ENCODE measurements at places on chromosomes 13 and 19.

DNA sequence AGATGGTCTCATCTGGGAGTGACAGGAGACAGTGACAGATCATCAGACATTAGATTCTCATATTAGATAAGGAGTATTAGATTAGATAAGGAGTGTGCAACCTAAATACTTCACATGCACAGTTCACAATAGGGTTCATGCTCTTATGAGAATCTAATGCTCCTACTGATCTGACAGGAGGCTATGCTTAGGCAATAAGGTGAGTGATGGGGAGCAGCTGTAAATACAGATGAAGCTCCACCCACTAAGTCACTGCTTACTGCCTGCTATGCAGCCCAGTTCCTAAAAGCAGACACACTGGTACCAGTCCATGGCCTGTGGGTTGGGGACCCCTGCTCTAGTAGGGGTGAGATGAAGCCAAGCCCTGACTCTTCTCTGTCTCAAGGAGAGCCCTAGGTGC, 10.0 kb upstream of the IGFL3 start:
- DNase-seq: no peak

DNA sequence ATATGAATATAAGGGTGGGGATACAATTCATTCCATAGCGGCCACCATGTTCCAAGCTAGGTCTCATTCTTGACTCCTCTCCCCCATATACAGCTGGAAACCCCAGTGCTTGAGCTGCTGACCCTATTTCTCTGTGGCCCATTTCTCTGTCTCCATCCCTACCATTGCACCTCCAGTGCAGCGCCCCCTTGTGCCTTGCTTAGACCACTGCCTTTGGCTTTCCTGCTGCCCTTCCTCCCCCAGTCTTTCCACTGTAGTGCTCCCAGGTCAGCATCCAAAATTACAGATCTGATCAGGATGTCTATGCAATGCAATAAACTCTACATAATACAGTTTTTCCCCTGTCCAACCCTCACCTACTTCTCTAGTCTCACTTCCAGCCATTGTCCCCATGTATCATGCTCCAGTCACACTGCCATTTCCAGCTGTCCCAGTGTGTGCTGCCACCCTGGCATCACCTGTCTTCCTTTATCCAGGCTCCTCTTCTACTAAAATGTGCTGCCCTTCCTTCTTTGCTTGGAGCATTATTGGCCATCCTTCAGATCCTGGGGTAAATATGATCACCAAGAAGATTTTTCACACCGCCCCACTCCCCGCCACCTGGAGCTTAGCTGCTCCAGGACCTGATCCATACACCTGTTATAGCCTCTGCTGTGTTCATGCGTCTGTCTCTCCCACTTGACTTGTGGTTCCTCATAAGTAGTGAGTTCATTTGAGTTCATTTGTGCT, 199.4 kb upstream of the IPO5 start:
- no peak for DNase-seq

DNA sequence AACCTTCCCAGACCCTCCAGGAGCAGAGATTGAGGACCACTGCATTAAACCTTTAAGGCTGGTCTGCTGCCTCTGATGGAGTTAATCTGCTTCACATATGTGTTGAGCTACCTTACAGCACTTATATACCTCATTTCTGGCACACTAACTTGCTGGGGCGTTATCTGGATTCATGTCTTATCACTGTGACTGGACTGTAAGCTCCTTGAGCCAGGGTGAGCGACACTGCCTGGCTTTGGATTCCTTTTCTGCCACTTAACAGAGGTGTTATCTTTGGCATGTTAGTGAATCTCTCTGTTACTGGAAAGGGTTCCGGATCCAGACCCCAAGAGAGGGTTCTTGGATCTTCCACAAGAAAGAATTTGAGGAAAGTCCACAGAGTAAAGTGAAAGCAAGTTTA, 69.8 kb upstream of the RGCC start:
- DNase-seq: no peak

GRCh38 chr19:17052439-17052838, 22.8 kb downstream of the HAUS8 start:
- DNase-seq: no peak

DNA sequence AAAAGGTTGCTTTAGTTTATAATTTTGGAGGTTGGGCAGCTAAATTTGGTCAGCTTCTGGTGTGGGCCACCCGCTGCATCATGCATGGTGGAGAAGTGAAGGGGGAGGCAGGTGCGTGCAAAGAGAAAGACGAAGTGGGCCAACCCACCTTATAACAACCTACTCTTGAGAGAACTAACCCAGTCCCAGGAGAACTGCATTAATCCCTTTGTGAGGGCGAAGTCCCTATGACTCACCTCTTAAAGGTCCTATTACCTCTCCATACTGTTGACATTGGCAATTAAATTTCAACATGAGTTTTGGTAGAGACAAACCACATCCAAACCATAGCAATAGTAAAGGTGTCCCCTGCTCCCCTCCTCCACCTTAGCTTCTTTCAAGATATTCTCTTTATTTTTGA, 7.7 kb upstream of the FGF9 start:
- no peak for DNase-seq

GRCh38 chr13:110206185-110206584, 100.8 kb downstream of the COL4A1 start:
- DNase-seq: no peak

- DNase-seq: no peak
Observed at GRCh38 chr13:74015137-74015536, 119.1 kb downstream of the KLF12 start.

DNA sequence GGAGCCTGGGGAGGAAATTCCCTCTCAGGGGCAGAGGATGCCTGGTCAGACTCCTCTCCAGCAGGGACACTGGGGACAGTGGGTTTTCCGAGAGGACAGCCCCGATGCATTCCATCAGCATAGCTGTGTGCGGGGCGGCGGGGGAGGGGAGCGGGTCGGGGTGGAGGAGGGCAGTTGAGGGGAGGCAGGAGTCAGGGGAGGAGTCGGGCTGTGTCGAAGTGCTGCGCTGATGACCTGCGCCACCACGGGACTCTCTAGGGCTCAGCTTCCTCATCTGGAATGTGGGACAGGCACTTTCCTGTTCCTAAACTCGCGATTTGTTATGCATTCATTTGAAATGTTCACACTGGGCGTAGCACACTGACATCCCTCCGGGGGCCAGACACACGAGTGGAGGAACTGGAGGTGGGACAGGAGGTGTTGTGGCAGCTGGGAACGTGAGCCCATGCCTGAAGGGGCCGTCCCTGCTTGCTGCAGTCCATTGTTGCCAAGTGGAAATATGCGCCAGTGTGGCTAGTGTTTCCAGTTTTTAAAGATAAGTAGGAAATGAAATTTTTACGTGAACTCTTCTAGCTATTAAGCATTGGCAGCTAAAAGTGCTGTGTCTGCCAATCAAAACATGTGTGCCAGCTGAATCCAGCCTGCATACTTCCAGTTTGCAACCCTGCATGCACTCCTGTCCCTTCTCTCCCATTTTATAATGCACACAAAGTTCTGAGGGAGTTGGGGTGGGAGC, 43.3 kb downstream of the FLT1 start:
- DNase-seq: no peak

DNA sequence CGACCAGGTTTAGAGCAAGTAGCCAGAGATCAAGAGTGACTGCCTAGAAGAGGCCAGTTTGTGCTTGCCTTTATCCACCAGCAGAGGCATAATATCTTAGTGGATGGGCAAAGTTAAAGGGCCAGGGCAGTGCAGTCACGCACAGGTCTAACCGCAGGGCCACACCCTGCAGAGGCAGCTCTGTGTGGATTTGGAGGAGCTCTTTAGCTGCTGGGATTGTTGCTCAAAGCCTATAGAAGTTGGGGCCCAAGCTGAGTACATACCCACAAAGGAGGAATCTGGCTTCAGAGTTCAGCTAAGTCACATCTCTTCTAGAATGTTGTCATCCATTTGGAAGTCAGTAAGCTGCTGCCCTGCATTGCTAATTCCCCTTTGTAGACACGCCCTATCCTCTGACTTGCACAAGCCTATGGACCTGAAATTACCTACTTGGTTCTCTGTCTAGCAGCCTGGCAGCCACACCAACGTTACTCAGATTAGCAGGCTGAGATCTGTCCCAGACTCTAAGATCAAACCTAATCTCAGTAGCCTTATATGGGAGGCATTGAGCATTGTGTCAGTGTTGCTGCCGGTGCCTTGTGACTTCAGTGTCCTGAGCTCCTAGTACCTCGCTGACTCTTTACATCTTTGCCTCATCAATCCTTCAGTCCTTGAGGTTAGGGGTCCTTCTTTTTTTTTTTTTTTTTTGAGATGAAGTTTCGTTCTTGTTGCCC, 102.9 kb upstream of the STARD13 start:
- no peak for DNase-seq

DNA sequence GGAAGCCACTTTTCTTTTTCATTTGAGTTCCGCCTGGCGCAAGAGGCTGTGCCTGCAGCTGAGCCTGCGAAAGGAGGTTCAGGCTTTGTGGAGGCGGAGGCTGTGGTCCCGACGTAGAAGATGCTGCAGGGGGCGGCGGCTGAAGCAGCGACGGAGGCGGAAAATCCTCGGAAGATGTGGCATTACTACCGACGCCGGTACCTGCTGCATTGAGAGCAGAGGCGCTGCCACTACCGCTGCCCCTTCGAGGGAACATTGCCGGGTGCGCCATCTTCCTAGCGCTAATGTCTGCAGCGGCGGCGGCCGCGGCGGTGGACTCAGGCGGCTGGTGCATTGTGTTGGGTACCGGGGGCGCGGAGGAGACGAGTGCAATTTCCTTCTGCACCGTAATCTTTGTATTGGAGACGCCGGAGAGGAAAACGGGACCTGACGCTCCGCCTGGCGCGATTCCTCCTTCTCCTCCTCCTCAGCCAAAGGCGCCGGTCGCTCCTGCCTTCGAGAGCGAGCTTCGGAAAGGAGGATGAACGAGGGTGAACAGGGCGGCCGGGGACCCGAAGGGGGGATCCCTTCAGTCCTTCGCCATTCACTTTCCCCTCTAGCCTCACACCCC, at the start of gene TSC22D1:
Gene TSC22D1, minus strand, starts transcription at position 590 of the 610 bp plus-strand sequence. Its CDS starts 256 bp downstream, at position 334.
- no peak for DNase-seq

DNA sequence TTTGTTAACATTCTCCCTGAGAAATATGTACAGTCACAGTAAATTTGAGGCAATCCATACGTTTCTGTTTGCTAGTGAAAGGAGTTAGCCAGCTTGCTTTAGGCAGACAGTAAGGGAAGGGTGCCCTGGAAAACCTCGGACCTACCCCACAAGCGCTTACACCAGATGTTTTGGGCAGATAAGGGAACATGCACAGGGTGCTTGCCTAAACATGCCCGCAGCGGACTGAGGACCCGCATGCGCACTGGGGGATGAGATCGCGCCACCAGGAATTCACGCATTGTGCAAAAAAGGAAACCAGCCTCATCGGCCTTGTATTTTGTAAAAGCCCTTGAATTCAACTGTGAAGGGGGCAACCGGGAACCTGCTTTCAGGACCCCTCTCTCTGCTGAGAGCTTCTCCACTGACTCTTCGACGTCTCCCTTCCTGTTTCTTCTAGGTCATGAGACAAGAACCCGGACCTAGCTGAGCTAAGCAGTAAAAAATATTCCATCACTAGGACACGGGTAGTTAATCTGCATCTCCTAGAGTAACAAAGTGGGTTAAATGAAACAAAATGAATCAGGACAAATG, 1399.2 kb upstream of the ATXN8OS start:
- DNase-seq: no peak

Measured in NCI-H1417 treated with DMSO at 0.1 percent for 48 hours (cell line).